ENCODE measurements at places on chromosomes 16 and 17.

GRCh38 chr16:67664871-67665270, 1.7 kb downstream of the ENKD1 start:
- DNase-seq = no peak

GRCh38 chr17:18235743-18236256, 10.4 kb downstream of the LLGL1 start:
- DNase-seq = peak; percentile 95

- no peak for DNase-seq
Observed at GRCh38 chr16:1635070-1635469, 22.9 kb downstream of the CRAMP1 start.

GRCh38 chr17:70017112-70017511, 57.9 kb upstream of the KCNJ16 start:
- no peak for DNase-seq

- no peak for DNase-seq
Observed at GRCh38 chr17:55398689-55399088, 22.9 kb downstream of the MMD start.

DNA sequence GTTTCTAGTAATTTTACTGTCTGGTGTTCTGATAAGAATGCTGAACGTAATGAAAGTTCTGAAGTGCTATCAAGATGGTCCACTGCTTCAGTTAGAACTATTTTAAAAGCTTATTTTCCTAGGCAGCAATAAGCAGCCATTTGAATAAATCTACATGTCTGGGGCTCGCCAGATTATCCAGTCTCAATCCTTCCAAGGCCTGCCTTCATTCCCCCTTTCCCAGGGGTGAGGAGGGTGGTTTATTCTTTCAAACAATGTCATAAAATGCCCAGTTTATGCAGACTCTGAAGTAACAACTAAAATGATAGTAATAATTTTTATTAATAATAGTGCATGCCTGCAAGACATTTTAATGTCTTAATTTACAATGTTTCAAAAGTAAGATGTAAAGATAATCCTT, 2.4 kb downstream of the CDH11 start:
- DNase-seq = no peak

GRCh38 chr16:81804134-81804610, 25.1 kb downstream of the PLCG2 start:
- no peak for DNase-seq

- DNase-seq = no peak
Observed at GRCh38 chr17:68296217-68297191, 5.2 kb downstream of the ARSG start.

GRCh38 chr17:55694286-55694910, 28.3 kb downstream of the TMEM100 start:
- no peak for DNase-seq

- DNase-seq = no peak
Observed at GRCh38 chr16:68070249-68070730, 14.9 kb upstream of the NFATC3 start.

DNA sequence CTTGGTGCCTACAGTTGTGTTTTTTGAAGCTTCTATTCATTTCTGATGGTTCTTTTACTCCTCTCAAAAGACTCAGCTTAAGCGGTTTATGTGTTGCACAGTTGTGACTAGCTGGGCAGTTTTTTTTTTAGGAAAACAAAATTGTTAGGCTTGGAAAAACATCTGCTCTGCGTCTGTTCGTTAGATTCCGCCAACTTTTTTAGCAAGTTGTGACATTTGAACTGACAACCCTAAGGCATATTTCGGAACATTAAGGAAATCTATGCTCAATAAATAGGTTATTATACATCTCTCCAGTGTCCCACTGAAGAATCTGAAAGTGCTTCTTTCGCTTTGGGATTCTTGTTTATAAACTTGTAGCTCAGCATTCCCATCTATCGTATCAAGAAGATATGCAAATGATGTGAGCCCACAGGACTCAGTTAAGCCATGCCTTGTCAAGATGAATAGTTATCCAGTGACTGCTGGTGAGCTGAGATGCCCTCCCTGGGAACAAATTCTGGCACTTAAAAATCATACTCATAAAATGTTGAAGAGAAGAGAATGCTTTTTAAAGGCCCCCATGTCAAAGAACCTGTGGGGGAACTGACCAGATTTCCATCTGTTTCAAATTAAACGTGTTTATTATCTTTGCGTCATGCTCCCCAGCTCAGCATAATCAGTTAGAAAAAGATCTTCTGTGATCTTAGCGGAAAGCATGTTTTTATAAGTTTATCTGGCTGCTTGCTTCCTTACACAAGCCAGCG, 109.0 kb upstream of the FAM20A start:
- DNase-seq = peak; percentile 36

DNA sequence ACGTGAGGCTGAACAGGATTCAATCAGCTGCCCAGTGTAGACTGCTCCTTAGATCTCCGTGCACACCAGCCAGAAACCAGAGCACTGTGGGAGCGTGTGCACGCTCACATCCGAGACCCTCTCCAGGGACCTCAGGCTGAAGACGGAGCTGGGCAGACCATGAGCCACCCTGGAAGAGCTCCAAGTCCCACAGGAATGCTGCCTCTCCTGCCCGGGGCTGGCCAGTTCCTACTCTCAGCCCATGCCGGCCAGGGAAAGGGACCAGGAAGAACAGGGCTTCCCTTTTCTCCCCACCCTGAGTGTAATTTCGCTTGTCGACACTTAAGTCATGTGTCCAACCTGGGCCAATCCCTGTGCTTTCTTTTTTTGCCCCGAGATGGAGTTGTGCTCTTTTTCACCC, 6.9 kb downstream of the ALYREF start:
- DNase-seq = no peak

- DNase-seq = no peak
Observed at GRCh38 chr16:69434066-69434465, 9.6 kb downstream of the CYB5B start.

DNA sequence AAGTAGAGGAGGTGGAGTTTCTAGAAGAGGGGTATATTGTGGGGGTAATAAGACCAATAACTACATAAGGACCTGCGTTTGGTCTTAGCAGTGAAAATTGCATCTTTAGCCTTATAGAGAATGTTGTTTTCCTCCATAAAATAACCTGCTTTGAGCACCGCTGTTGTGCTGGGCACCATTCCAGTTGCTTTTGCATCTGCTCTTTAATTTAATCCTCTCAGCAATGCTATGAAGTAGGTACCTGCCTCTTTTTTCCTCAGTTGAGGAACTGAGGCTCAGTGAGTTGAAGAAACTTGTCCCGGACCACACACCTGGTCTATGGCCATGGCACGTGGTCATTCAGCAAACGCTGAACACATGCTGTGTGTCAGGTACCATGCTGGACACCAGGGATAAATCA, 238.1 kb downstream of the MSI2 start:
- DNase-seq = no peak

- no peak for DNase-seq
Observed at GRCh38 chr17:81492706-81493105, 19.9 kb downstream of the ACTG1 start.

GRCh38 chr16:65756163-65756562, 610.3 kb upstream of the CDH5 start:
- DNase-seq = no peak

- no peak for DNase-seq
Observed at GRCh38 chr17:72887322-72887721, 205.2 kb downstream of the SLC39A11 start.

GRCh38 chr17:34654276-34654880, 75.0 kb downstream of the TMEM132E start:
- no peak for DNase-seq

DNA sequence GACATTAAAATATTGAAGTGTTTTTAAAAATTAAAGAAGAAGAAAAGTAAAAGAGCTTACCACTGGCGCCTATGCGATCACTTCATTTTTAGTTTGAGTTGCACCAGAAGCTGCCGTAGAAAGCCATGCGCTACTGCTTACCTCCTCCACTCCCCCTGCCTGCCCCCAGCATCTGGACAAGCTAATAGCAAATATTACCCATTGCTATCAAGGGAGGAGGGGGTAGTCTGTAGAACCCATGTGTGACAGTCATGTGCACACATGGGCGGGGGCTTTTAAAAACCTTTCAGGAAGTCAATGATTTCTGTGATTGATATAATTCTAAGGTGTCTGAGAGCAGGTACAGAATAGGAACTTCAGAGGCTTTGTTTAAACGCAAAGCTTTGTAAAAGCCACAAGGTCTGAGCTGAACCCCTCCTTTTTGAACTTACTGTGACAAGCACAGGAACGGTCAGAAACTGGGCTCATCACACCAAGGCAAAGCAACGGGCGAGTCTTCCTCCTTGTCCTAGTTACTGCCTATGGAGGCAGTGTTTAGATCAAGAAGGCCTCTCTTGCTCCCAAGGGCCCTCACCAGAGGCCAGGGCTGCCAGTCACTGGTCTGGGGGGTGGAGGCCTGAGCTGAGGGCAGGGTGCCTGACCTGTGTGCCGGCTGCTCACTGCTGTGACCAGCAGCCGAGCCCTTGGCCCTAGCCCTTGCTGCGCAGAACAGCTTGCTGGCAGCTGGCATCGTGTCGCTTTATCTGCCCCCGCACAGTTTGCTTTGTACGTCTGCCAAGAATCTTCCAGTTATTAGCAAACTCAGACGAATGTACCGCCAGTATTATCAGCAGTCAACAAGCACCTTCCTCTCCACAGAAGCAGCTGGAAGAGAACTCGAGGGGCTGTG, 15.0 kb downstream of the GINS2 start:
- DNase-seq = no peak

GRCh38 chr17:43861960-43862359, 15.0 kb downstream of the CD300LG start:
- no peak for DNase-seq

- no peak for DNase-seq
Observed at GRCh38 chr16:50838885-50839284, 97.0 kb downstream of the CYLD start.

DNA sequence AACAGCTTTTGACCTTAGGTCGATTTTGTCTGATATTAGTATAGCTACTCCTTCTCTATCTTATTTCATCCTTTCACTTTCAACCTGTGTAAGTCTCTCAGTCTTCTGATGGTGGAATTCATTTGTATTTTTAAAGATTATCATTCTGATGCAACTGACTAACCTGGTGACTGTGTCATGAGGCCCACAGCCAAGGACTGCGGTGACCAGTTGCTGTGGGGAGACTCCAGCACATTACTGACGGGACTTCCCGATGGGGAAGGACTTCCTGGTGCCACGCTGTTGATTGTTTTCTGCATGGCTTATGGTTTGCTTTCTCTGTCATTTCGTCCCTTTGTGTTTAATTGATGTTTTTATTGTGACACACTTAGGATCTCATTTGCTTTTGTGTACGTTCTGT, 34.2 kb downstream of the RMI2 start:
- DNase-seq = peak; percentile 38

DNA sequence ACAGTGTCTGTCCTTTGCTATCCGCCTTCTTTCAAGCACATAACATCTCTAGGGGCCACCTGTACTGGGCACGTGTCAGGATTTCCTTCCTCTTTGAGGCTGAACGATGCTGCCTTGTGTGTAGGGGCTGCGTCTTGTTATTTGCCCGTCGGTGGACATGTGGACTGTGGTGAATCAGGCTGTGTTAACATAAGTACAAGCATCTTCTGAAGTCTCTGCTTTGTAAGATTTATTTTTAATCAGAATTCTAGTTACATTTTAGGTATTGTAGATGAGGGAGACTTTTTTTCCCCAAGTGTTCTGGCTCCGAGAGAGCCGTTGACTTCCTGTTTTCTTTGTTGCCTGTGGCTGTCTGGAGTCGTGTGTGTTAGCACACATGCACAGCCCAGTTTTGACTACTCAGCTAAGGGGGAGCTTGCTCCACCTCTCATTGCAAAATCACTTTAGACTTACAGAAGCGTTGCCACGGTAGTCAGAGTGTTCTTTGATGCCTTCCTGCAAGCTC, 26.1 kb downstream of the SPG7 start:
- no peak for DNase-seq

DNA sequence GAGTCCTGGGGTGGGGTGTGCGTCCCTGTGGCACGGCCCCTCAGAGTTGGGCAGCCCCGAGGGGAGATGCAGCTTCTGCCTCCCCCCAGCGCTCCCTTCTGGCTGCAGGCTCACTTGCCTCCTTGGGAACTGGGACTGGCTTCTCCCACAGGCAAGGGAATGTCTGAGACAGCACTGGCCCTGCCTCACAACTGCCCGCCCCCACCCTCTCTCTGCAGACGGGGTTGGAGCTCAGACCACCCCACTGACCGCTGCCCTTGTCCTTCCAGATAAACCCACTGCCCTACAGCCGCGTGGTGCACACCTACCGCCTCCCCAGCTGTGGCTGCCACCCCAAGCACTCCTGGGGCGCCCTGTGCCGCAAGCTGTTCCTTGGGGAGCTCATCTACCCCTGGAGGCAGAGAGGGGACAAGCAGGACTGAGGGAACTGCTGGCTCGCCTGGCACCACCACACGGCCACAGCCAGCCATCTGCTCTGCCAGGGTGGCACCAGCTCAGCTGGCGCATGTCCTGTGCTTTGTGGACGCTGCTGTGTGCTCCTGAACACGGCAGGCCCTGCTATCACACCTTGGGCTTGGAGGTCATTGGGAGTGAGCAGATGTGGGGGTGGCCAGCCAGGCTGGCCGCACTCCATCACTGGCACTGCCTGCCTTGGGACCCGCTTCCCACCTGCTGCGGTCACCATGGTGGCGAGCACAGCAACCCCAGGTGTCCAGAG, 7.1 kb upstream of the RAB40C start:
- no peak for DNase-seq

GRCh38 chr17:69853541-69854224, 221.3 kb upstream of the KCNJ16 start:
- DNase-seq = no peak

DNA sequence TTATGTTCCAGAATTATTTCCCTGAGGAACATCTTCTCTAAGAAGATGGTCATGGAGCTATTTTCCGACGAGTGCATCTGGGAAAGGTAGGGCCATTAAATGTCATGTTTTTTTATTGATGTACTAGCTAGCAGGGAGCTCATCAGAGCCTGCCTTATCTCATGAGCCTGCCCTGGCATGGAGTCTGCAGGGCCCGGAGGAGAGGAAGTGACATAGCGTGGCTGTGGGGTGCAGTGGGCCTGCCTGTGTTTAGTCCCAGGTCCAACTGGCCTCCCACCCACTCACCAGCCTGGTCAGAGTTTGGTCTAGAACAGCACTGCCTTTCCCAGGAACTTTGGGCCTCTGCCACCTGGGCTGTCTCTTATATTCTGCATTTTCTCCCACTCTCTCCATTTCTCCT, 389.8 kb downstream of the SNX29 start:
- DNase-seq = no peak

DNA sequence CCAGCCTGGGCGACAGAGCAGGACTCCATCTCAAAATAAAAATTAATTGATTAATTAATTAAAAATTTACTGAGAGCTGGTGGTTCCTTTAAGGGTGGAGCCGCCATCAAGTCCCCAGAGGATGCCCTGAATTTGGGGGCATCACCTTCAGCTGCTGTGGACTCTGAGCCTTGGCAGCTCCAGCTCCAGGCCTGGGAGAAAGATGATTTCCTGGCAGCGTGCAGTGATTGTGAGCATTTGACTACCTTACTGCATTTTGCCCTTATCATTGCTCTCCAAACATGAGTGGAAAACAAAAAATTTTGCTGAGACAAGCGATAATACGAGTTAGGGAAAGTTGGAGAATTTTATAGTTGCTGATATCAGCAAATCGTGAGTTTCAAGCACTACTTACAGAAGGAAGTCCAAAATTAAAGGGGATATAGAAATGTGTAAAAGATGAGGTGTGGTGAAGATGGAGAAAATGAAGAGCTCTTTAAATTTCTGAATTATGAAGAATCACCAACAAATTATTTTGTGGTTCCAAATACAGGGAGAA, 2.6 kb upstream of the ITGAD start:
- no peak for DNase-seq

- DNase-seq = no peak
Observed at GRCh38 chr16:88130016-88130415, 178.8 kb downstream of the BANP start.
